Amniotic stem cell (primary cell): ENCODE measurements at places on chromosomes 12 and 14.
A peak's percentile ranks its signal among the peaks of the same experiment; 100 is the strongest.

DNA sequence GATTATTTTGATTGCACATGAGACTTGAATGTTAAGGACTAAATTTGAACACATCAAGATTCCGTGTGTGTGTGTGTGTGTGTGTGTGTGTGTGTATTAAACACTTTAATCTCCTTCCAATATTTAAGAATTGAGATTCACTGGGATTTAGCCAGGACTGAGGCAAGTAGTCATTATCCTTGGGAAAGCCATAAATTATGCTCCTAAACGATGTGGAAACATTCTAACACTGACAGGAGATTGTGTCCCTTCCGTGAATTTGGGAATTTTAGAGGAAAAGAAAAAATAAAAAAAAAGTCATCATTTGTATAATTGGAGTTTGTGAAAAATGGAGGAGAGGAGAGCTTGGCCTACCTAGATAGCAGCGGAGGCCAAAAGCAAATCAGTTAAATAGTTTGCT, 212.9 kb downstream of the DUSP6 start:
- no peak for DNase-seq

DNA sequence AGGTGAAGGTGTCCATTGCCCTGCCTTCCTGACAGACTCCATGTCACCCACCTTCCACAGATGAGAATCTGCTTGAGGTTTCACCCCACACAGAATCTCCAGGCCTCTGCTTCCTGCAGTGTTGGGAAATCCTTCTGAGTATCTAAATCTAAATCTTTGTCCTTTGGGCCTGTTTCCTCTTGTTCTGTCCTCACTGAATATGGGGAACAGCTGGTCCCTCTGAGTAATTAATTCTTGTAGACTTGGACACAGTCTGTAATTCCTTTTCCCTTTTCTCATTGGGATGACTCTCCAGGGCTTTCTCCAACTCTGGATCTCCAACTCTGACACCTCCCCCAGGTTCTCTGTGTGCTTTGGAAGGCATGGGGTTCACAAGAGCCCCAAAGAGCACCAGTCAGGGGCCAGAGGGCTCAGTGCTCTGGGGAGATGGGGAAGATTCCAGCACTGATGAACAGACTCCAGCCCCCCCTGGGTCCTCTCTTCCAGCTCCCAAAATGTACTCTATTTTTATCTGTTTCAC, 2.3 kb upstream of the ACVRL1 start:
- DNase-seq, result no peak

DNA sequence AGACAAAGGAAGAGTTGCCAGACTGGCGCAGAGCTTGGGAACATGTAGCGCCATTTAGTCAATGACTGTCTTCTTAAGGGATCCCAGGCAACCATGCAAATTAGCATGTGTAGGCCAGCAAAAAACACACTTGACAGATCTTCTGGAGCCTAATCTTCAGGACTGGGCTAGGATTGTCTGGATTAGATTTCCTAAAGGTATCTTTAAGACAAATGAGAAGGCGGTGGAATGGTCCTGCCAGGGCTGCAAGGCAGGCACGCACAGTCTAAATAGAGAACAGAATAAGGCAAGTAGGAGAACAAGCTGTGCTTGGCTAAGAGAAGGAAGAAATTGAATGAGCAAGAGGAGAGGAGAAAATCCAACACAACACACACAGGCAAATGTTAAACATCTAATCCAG, 80.0 kb downstream of the CIT start:
- DNase-seq, result no peak

DNA sequence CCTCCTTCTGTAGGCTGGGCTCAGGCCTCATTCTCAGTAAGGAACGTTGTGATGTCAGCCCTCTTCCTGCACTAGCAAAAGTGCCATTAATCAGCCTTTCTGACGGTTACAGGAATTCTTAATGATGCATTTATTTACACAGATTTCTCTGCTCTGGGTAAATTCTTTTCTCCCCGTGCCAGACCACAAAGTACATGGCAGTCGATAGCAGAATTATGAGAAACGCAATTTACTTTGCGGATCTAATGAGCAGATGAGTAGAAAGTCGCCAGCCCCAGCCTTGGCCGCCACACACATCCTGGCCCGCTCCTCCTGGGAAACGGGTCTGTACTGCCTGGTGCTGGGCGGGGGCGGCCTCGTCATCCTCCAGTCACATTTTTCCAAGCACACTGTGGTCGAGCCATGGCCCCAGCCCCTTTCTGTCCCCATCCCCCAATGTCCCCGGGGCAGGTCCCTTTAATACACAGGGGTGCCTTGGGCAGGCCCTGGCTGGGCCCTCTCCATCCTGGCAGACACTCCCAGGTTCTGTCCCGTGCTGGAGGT, 25.9 kb downstream of the NOC4L start:
- no peak for DNase-seq

- no peak for DNase-seq
Measured at GRCh38 chr12:31897781-31898503, 61.3 kb upstream of the RESF1 start.

DNA sequence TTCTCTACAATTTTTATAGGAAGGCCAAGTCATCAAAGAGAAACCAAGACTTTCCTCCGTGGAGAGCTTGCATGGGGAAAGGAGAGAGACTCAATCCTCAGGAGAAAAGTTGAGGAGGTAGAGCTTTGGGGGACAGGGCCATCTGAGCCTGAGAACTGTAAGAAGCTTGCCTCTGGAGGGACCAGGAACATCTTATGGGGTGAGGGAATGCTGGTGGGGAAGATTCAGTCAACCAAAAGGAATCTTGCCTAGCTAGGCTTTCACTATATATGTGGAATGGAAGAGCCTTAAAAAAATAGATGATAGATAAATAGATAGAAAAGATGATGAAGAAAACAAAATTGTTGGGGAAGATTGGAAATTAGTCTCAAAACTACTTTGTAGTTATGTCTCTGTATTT, 63.5 kb downstream of the DYRK2 start:
- no peak for DNase-seq

GRCh38 chr14:95362138-95362494, 42.4 kb upstream of the CLMN start:
- DNase-seq, result no peak

DNA sequence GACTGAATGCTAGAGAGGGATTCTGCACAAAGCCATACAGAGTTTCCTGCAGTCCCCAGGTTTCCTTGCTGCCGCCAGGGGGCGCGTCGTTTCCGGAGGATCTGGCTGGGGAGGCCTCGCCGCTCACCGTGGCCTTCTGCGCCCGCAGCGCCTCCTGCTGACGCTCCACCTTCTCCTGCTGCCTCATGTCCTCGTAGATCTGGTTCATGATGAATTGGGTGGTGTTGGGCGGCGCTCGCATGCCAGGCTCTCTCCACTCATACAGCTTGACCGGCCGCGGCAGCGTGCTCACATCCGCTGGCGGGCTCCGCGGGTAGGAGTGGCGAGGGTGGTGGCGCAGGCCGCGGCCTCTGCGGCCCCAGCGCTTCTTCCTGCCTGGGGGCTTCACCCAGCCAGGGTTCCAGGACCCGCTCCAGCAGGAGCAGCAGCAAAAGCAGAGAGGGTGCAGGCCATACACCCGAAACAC, 987 bp downstream of the CCER1 start:
- no peak for DNase-seq

DNA sequence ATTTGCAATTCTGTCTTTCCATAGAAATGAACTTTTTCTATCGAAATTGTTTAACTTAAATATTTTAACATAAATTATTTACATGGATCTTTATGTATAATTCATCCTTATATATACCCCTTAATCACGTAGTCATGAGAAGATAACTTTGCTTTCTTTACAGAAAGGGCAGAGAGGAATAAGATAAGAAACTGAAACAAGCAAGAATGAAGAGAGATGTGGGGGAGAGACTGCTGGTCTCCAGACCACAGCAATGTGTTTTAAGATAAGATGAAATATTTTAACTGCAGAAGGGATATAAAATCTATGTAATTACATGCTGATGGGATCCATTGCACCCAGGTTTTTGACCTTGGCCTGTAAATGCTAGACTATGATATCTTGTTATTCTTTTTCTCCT, 34.7 kb upstream of the DNM1L start:
- no peak for DNase-seq

DNA sequence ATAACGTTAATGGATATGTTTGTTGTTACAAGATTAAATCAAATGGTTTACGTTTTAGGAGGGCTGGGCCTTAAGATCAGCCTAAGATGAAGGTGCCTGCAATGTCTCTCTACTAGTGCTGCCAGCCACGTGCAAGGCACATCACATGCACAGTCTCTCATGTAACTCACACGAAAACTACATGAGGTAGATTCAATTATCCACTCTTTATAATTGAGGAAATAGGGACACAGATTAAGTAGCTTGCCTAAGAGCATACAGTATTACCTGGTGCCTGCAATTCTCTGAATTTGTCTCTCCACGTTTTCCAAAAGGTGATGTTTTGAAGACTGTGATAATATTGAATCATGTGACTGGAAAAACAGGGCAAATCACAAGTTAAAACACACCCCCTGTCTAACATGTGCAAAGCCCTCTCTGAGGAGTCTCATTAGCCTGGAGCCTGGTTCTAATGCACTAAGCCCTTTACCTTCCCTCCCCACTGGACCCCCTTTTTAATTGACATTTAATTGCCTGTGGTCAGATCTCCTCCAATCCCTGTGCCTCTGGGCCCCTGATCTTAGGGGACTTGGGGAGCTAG, 14.6 kb upstream of the ATP2A2 start:
- no peak for DNase-seq

DNA sequence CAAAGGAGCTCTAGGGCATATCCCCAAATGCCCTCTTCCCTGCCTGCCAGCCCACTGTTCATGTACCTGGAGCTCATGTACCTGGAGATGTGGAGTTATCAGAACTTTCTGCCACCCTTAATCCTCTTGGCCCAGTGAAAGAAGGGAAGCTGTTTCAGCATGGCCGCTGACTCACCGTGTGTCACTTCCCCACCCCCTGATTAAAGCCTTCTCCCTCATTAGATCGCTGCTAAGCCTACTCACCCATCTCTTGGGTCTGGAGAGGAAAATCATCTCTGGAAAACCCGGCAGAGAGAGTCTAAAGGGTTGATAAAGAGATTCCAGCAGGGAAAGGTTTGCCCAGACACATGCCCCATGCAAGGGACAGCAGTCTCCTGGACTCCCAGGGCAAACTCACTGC, 4.5 kb upstream of the LTBP2 start:
- DNase-seq, result peak; percentile 71

GRCh38 chr12:67650388-67651131, 2.0 kb downstream of the DYRK2 start:
- no peak for DNase-seq

- no peak for DNase-seq
Measured at GRCh38 chr14:99001241-99001640, 270.8 kb downstream of the BCL11B start.

DNA sequence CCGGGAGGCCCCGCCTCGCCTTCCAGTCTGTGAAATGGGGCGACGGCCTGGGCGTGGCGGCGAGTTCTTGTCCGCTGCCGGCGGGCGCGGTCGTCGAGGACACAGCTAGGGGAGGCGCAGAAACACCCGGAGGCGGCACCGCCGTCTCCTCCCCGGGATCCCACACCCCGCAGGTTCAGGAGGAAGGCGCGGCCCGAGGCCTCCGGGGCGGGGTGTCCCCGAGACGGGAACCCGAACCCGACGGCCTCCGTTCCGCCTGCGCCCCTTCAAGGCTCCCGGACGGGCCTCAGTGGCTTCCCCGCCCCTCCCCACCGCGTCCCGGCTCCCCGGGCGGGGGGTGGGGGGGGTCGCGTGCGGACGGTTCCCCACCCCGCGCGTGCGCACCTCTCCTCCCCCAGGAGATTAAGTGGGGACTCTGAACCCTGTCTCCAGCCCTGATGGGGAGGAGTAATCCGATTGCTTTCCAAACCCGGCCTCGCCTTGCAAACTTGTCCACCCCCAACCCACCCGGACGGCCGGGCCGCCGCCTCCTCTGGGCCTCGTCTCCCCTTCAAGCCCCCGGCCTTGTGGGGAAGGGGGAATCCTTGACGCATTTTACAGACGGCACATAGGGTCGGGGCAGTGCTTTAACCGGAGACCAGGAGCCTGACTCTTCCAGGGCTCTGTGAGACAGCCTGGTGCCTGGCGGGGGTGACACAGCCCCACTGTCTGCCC, 35.3 kb upstream of the ANKRD9 start:
- no peak for DNase-seq

GRCh38 chr12:78194448-78194847, 363.8 kb downstream of the NAV3 start:
- DNase-seq, result no peak

GRCh38 chr12:64124511-64125197, 97.4 kb downstream of the KICS2 start:
- no peak for DNase-seq

- no peak for DNase-seq
Measured at GRCh38 chr12:45907955-45908354, 82.4 kb downstream of the SCAF11 start.

DNA sequence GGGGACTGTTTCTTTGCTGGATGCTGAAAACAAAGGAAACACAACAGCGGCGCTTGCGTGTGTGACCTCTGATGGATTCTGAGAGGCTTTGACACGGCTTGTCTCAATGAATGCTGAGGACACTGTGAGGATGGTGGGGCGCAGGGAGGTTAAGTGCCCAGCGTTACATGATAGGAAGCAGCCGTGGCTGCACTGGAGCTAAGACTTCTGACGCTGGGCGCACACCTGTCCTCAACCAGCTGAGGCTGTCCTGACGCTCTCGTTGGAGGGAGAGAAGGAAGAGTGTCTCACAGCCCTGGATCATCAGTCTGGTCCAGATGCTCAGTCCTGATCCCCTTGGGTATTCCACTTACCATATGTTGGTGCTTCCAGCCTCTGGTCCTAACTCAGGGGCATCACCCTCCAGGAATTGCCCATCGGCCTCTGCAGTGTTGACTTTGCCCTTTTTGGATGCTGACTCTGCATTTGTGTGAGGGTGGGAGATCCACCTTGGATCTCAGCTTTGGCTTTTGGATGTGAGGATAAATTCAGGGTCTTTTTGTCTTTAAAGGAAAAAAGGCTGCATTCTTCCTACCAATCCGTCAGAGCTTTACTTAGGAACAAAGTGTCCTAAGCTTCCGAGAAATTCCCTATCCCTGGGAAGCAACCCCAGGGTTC, 125.2 kb downstream of the ZNF664 start:
- DNase-seq, result no peak
